Naive thymus-derived CD8-positive, alpha-beta T cell (primary cell): ENCODE measurements at places on chromosomes 3 and 15.
A peak's percentile ranks its signal among the peaks of the same experiment; 100 is the strongest.

DNA sequence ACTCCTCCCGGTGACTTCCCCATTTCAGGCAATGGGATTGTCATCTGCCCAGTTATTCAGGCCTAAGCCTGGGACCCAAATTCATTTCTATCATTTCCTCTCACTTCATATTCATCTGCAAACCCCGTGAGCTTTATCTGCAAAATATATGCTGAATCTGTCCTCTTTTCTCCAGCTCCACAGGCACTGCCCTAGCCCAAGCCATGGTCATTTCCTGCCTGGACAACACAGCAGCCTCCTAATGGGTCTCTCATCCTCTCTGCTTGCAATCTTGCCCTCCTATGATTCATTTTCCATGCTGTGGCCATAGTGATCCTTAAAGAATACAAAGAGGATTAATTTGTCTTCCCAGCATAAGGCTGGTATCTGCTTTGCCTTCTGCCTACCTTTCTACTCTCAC lies 6.1 kb downstream of the RBP2 start:
- no peak overlapping the region for H3K4me3 ChIP-seq
- H3K27me3 ChIP-seq: no peaks in the 10 kb centered on the region
- H3K36me3 ChIP-seq: no peaks in the 10 kb centered on the region
- DNase-seq: no peak

DNA sequence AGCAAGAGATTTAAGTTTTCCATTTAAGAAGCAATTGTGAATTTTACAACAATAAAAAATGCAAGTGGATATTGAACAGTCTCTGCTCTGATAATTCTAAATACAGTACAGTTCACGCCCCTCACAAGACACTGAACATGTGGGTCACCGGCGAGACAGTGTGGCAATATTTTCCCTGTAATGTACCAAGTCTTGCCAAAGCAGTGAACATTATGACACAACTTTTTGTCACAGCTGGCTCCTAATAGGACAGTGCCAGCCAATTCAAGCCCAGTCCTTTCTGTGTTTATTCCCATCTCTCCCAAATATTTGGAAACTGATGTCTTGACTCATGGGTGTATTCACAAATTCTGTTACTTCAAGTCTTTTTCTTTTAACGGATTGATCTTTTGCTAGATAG lies 62.3 kb downstream of the PPARG start:
- H3K36me3 ChIP-seq: no peaks in the 10 kb centered on the region
- no peak overlapping the region for H3K27ac ChIP-seq
- DNase-seq: no peak

DNA sequence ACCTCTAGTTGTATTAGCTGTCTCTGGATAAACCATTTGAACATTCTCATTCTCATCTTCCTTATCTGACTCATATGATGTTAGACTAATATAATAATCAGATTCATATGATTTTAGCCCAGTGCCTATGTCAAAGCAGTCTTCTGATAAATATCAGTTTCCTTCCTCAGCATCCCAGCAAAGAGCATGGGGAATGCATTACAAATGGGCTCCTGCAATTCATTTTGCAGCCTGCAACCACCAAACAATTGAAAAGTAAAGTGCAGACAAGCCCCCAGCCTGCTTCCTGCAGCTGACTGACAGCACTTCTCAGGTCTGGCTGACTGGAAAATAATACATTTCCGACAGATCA lies 78.2 kb upstream of the STAC start:
- H3K27me3 ChIP-seq: peaks cover 3% of the 10 kb centered on the region
- no peak for DNase-seq
- no peaks in the 10 kb centered on the region for H3K36me3 ChIP-seq
- no peaks in the 10 kb centered on the region for H3K4me1 ChIP-seq

DNA sequence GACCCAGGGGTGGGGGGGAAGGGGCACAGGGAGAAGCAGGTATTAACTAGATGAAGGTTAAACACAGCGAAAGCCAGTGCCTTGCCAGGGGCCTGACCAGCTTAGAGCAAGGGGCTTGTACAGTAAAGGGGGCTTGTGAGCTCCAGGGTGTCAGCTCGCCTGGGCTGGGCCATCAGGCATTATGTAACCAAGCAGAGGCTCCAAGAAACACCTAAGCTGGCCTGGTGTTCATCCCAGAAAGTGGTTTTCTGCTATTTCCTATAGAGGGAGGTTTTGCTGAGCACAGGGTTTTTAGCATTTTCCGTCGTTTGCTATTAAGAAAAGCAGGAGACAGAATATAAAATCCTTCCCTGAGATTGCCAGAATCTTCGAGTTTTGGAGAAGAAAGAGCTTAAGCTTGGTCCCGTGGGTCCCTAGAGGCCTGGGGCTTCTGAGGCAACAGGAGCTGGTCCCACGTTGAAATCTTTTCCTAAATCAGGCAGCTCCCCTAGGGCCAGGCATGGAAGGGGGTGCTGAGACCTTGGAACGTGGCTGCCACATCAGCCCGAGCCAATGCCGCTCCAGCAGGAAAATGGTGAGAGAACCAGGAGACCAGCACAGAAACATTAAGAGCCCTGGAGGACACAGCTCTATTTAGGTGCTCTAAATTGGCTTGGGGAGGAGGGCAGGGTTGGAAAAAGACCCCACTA lies 71.4 kb downstream of the ISG20 start:
- peaks cover 9% of the 10 kb centered on the region for H3K4me1 ChIP-seq
- H3K27ac ChIP-seq: no peak overlapping the region
- H3K4me3 ChIP-seq: no peak overlapping the region
- H3K36me3 ChIP-seq: no peaks in the 10 kb centered on the region

DNA sequence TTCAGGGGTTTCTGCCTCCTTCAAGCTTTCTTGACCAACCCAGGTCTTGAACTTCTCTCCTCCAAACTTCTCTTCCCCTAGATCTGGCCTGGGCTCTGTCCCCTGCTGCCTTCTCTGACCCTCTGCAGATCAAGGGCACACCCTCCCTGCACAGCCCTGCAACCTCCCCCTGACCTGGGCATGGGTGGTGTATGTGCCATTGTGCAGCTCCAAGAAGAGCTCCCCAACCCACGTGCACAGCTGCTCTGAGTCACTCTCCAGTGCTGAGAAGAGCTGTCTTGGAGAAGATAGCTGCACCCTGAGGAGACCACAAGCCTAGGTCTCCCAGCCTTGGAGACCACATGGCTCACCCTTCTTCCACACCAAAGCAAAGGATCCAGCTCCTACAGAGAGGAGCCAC lies 8.0 kb downstream of the MAN2C1 start:
- H3K4me1 ChIP-seq: peaks cover 1% of the 10 kb centered on the region
- H3K27ac ChIP-seq: peak overlapping the region; percentile 69
- no peaks in the 10 kb centered on the region for H3K36me3 ChIP-seq
- no peaks in the 10 kb centered on the region for H3K27me3 ChIP-seq
- H3K4me3 ChIP-seq: no peak overlapping the region

GRCh38 chr15:36591536-36592411 lies 12.3 kb downstream of the CDIN1 start:
- peaks cover 14% of the 10 kb centered on the region for H3K4me1 ChIP-seq
- no peak overlapping the region for H3K4me3 ChIP-seq
- H3K27me3 ChIP-seq: no peaks in the 10 kb centered on the region
- H3K27ac ChIP-seq: no peak overlapping the region
